ENCODE measurements at places on chromosomes 12 and 14.

DNA sequence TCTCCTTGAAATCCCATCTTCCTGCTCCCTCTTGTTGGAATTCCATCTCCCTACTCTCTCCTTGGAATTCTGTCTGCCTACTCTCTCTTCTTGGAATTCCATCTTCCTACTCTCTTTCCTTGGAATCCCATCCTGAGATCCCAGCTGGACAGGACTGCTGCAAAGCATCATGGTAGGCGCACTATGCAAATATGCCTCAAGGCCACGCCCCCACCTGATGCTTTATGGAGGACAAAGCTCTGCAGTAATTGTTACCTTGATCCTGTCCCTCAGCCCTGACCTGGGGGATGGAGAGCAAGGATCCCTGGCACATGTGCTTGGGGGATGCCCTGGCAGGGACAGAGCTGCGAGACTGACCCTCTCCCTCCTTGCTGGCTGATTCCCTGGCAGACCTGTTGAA, 185.6 kb downstream of the TBX5 start:
- DNase-seq: no peak

DNA sequence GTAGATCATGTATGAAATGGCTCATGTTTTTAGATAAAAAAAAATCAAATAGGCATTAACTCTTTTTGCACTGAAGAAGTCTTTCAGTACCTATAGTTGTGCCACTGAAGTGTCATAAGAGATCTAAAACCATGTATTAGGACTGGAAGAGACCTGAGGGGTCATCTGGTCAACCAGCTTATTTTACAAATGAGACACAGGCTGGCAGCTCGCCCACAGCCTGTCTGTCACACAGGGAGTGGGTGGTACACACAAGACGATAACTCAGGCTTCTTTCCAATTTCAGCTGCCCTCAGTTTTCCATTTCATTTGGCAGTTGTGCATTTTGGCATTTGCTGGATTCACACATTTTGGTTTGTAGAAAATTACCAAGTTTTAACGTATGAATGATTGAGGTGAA, 34.7 kb downstream of the C12orf75 start:
- no peak for DNase-seq

- no peak for DNase-seq
These were observed 12.4 kb downstream of the ERG28 start for GRCh38 chr14:75648066-75648838.

GRCh38 chr12:53344487-53344823, 8.3 kb upstream of the SP7 start:
- no peak for DNase-seq

DNA sequence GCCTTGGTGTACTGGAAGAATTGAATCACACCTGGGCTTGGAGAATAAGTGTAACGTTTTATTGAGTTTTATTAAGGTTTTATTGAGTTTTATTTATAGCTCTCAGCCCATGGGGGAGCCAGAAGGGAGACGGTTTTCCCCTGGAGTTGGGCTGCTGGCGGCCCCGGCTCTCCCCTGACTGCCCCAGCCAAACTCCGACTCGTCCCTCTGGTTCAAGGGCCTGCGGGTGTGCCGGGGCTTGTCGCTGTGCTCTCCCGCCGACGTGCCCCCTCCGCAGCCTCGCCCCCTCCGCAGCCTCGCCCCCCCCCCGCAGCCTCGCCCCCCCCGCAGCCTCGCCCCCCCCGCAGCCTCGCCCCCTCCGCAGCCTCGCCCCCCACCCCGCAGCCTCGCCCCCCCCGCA, 326.1 kb upstream of the RTL1 start:
- DNase-seq: no peak

Data from stimulated activated CD4-positive, alpha-beta T cell treated with anti-CD3 and anti-CD28 coated beads, Interleukin-15, amount 100 ng/mL, for 24 hours (primary cell).